Stromal cell of bone marrow (primary cell): ENCODE measurements at places on chromosomes 3 and 15.

GRCh38 chr15:50943638-50944037, 35.2 kb downstream of the AP4E1 start:
- no peak for DNase-seq

GRCh38 chr15:73322665-73323373, 45.9 kb downstream of the HCN4 start:
- no peak for DNase-seq

DNA sequence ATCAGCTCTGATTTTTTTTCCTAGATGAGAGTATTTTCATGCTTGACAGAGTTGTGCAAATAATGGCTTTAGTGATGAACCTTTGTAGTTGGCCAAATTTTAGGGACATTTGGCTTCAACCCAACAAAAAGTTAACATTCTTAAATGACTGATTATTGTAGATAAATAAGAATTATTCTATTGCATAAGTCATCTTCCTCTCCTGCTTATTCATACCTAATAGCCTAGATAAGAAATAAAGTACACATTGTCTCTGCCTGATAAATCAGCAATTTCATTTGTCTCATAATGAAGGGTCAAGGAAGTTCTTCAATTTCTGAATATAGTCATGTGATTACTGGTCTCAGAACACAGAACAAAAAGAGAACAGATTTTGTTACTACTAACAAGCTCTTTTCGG, 428.9 kb upstream of the IL12A start:
- DNase-seq = no peak

GRCh38 chr3:59425942-59426341, 376.1 kb upstream of the CFAP20DC start:
- DNase-seq = no peak

GRCh38 chr3:135495891-135496290, 469.6 kb upstream of the PPP2R3A start:
- DNase-seq = no peak

DNA sequence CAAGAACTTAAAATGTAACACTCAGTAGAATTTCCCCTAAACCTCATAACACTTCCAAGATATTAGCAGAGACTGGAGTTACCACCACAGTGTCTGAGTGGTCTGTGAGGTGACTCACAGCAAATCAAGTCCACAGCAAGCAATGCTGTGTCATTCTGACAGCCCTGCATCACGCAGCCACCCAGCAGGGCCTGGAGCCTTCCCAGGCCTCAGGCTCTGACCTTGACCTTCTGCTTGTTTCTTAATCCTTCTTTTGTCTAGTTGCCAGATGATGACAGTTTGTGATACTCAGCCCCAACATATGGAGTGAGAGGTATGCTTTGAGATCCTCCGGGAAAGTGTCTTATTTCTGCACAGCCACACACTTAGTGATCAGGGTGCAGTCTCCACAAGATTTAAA, 82.5 kb downstream of the TOP2B start:
- DNase-seq = peak; percentile 38

- DNase-seq = no peak
These were observed 8.4 kb upstream of the ANP32A start for GRCh38 chr15:68829068-68829467.

- no peak for DNase-seq
These were observed 76.3 kb downstream of the THBS1 start for GRCh38 chr15:39657181-39657580.

DNA sequence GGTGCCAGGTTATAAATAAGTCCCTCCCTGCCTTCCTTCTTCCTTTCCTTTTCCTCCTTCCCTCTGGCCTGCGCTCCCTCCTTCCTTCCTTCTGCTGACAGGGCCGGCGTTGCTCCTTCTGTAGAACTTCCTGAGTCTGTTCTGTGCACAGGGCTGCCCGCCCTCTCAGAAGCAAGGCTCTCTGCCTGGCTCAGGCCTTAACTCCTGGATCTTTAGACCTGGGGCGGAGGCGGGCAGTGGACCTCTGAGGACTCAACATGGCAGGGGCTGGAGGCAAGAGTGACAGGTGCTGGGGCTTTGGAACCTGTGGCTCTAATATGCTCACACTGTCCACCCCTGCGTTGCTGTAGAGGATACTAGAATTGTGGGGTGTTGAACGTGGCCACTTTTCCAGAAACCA, 86.4 kb upstream of the SEC13 start:
- no peak for DNase-seq

DNA sequence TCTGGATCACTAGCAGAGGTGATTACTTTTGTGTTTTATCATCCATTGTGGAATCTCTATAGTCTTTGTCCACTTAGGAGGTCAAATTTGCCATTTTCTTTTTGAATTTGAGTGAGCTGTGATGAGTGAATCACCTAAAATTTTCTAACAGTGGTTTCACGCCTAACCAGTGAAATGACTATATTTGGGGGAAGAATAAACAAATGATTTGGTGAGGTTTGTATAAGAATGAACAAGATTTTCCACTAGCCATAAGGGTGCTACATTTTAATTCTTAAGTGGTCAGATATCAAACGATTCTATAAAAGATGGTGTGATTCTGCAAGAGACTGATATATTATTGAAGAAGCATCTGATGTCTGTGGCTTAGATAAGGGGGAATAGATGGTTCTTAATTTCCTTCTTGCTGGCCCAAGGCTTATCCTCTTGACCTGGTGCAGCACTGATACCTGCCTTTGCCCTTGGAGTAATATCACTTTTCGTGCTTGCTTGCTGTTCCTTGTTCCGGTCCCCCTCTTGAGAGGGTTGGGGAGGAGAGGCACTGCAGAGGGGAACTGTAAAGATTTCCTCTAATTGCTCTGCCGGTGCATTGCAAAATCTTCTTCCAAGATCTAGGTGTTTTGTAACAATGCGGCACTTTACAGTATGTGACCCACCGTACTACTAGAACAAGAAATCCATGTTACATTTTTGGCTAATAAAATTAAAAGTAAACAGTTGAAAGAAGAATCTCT, 14.5 kb downstream of the C3orf20 start:
- no peak for DNase-seq

DNA sequence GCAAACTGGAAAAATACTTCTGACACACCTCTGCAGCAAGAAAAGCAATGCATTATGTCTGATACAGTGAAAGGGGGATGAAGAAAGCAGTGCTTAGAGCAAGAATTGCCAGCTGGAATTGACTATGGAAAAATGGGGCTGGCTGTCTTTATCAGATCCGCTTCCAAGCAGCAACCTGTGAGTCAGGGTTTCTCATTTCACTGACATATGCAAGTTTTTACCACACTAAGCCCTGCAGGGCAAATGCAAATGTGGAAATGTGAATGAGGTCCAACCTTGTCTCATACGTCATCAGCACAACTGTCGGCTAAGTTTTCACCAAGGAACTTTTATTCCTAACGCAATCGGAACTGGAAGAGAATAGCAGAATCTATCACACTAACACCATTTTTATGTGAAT, 172.5 kb upstream of the GADL1 start:
- peak; percentile 98 for DNase-seq

- DNase-seq = no peak
These were observed 38.6 kb downstream of the CNTN3 start for GRCh38 chr3:74575857-74576256.

DNA sequence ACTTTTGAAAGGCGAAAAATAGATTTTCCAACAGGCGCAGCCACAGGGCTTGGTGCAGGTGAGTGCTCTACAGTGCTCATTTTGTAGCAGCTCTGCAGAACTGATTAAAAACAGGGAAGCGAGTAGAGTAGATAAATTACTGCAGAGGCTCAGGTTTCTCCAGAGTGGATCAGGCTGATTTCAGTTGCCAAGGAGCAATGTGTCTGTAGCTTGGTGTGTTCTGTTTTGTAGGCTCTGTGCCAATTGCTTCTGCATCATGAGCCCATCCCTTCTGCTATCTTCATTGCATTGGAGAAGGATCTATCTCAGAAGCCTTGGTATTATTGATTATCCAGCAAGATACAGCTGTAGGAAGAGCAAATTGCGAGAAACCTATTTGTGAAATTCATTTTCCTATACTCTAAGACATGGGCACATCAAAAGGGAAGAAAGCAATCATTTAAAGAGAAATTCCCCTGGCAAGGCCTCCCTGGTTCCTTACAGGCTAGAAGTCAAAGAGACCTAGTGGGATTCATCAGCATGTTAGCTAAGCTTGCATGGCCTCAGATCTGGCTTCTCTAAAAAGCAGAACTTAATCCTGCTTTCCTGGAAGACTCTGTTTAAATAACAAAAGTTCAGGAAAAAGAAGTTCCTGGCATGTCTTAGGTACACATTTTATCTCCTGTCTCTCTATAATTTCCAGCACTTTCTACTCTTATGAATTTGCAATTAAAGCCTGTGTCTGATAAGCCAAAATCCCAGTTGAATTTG, 432.4 kb upstream of the ATP10A start:
- no peak for DNase-seq

- DNase-seq = no peak
These were observed 4.5 kb upstream of the GJD2 start for GRCh38 chr15:34759347-34759746.

GRCh38 chr3:79761441-79761840, 6.4 kb downstream of the ROBO1 start:
- no peak for DNase-seq

DNA sequence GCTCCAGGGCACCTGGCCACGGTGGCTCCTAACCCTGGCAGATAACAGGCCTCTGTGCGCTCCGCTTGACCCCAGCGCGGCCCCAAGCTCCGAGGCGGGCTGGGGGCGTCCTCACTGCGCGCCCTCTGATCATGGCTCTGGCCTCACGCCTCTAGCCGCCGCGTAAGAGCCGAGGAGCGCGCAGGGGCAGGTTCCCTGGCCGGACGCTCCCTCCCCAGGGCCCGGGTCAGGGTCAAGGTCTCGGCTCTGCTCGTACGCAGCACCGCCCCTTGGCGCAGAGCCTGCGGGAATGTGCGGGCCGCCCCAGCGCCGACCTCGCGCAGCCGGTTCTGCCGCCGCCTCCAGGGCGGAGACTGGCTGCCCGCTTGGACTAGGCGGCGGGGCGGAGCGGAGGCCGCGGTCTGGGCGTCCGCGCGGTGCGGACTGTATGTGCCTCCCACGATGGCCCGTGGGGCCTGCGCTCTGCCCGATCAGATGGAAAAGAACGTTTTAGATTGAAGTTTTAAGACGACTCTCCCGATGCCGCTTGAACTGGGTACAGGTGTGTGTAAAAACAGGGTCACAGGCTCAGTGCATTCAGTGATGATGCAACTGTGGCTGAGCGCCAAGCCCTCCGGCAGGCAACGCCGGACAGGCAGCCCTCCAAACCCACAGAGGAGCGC, 40.8 kb downstream of the CHST14 start:
- no peak for DNase-seq

GRCh38 chr15:100831467-100831866, 48.2 kb upstream of the ALDH1A3 start:
- DNase-seq = no peak

GRCh38 chr15:55224892-55225291, 28.2 kb upstream of the RSL24D1 start:
- no peak for DNase-seq

- DNase-seq = peak; percentile 13
These were observed 4.9 kb downstream of the TM6SF1 start for GRCh38 chr15:83112233-83112955.

DNA sequence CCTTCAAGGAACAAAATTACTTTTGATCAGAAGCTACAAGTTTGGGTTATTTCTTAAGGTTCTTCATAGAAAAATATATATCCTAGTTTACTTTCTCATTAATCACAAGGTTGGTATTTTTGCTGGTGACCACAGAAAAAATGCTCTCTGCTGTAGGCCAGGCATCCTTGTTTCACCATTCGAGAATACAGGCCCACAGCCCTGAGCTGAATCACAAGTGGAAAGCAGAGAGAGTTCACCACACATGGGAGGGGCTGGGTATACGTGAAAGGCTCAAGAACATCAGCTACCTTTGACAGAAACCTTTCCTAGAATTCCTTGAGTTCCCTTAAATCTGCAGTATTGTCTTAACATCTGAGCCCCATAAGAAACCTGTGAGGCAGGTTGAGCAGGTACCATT, 23.2 kb downstream of the CPEB1 start:
- DNase-seq = no peak

- no peak for DNase-seq
These were observed 34.4 kb downstream of the PAQR9 start for GRCh38 chr3:142929109-142929508.

DNA sequence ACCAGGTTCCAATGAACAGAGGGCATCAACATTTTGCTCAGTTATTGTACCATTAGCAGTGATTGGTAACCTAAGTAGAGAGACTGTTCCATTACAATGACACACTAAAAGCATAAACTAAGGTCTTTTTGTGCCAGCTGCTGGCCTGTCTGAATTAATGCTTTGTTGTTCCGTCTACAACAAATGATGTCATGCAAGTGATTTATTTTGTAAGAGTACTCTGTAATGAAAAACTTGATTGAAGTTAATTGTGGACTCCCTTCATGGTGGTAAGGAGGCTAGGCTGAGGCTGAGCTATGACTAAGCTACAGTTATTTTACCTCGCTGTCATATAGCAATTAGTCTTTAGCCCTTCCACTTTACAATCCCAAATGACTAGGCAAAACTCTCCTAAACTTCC, 23.2 kb downstream of the RCN2 start:
- no peak for DNase-seq

DNA sequence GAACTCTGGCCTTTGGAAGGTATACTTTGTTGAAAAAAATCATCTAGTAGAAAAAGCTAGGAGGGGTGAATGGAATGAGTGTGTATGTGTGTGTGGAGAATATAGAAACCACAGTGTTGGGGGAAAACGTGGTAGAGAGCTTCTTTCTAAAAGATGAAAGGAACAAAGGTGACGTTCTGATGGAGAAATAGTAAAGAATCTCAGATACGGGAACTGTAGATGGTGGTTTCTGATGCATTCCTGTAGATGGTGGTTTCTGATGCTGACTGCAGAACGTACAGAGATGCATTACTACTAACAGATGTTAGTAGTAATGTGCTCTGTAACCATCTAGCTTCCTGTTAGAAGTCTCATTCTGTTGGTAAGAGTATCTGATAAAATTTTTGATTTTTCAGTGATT, 60.2 kb downstream of the VPS8 start:
- DNase-seq = no peak

DNA sequence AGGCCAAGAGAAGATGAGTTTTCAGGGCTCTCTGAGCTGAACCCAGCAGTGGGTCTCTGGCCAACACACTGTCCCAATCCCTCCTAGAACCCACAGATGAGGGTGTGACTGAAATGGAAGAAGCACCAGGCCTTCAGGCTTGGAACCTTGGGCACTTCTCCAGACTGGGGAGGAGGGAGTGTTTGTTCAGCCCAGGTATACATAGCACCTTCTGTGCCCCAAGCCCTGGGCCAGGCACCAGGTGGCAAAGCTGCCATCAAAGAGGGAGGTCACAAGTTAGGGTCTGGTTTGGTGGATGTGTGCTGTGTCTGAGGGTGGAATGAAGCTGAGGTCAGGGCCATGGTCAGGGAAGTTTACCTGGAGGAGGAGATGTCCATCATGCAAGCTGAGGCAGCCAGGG, 15.8 kb upstream of the RHO start:
- DNase-seq = no peak

GRCh38 chr3:79162653-79163052, 605.1 kb downstream of the ROBO1 start:
- DNase-seq = no peak

DNA sequence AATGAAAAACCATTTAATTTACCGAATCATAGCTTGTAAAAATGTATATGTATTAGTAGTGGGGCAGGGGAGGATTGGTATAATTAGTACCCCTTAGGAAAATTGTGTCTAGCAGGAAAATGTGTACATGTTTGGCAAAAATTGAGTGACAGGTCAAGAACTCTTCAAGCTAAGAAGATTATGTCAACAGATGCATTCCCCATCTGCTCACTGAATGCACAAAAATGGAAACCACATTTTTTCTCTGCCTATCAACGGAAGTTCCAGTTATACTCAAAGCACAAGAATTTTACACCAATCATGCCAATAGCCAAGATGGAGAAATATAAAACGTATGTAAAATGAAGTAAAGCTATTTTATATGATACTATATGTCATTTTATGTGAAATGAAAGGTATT, 377.8 kb downstream of the KCNH8 start:
- DNase-seq = no peak

GRCh38 chr3:37491343-37491742, 317.0 kb upstream of the LRRFIP2 start:
- no peak for DNase-seq
